ENCODE measurements at places on chromosomes 3 and 15. TPM values are rescaled to one million over a fixed set of nuclear protein-coding genes. Genes with fewer than 3 reads are reported as not detected.
A peak's percentile ranks its signal among the peaks of the same experiment; 100 is the strongest.

The UNC13C gene
- 0.07 TPM for total RNA-seq

The TMC3 gene
- total RNA-seq = not detected

The ROPN1 gene
- total RNA-seq = not detected

The PLSCR2 gene
- 0.39 TPM for total RNA-seq

The ALS2CL gene
- total RNA-seq = 12.6 TPM

- H3K4me1 ChIP-seq = peaks cover 7% of the 10 kb centered on the region
- no peaks in the 10 kb centered on the region for H3K36me3 ChIP-seq
- no peak for DNase-seq
- H3K27ac ChIP-seq = no peak overlapping the region
- H3K4me3 ChIP-seq = no peak overlapping the region
- H3K27me3 ChIP-seq = peaks cover 4% of the 10 kb centered on the region
Measured at GRCh38 chr3:54053211-54053610, 69.1 kb upstream of the CACNA2D3 start.

GRCh38 chr3:188352196-188352927, 198.4 kb downstream of the LPP start:
- H3K27me3 ChIP-seq = no peaks in the 10 kb centered on the region
- H3K36me3 ChIP-seq = no peaks in the 10 kb centered on the region
- peak overlapping the region; percentile 10 for H3K27ac ChIP-seq
- H3K4me3 ChIP-seq = no peak overlapping the region
- no peak for DNase-seq

DNA sequence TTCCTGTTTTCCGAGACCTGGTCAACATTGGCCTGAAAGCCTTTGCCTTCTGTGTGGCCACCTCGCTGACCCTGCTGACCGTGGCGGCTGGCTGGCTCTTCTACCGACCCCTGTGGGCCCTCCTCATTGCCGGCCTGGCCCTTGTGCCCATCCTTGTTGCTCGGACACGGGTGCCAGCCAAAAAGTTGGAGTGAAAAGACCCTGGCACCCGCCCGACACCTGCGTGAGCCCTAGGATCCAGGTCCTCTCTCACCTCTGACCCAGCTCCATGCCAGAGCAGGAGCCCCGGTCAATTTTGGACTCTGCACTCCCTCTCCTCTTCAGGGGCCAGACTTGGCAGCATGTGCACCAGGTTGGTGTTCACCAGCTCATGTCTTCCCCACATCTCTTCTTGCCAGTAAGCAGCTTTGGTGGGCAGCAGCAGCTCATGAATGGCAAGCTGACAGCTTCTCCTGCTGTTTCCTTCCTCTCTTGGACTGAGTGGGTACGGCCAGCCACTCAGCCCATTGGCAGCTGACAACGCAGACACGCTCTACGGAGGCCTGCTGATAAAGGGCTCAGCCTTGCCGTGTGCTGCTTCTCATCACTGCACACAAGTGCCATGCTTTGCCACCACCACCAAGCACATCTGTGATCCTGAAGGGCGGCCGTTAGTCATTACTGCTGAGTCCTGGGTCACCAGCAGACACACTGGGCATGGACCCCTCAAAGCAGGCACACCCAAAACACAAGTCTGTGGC, 16.9 kb downstream of the TMEM43 start:
- peak; percentile 0 for DNase-seq
- H3K4me1 ChIP-seq = peaks cover 14% of the 10 kb centered on the region
- peaks cover 16% of the 10 kb centered on the region for H3K36me3 ChIP-seq
- H3K27me3 ChIP-seq = no peaks in the 10 kb centered on the region
- H3K4me3 ChIP-seq = no peak overlapping the region
